ENCODE measurements at places on chromosomes 12 and 14.

GRCh38 chr14:34857689-34858449 is 17.3 kb downstream of the BAZ1A start:
- DNase-seq: no peak

- DNase-seq: no peak
Observed at GRCh38 chr12:132337557-132337956, 8.2 kb upstream of the GALNT9 start.

DNA sequence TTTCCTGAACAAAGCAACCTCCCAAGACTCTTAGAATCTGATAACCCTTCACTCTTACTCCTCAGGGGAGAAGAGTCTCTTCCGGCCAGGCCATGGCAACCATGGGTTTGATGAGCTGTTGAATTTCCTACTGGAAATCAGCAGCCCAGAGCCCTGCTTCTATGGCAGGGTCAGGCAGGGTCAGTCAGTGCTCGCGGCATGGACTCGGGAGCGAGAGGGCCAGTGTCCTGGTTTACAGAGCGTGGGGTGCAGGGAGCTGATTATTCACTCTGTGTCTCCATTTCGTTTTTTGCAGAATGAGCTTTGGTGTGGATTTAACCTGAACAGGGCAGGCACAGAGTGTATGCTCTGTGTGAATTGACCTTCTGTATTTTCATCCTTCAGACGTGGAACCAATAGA is 340.6 kb upstream of the SFSWAP start:
- no peak for DNase-seq

DNA sequence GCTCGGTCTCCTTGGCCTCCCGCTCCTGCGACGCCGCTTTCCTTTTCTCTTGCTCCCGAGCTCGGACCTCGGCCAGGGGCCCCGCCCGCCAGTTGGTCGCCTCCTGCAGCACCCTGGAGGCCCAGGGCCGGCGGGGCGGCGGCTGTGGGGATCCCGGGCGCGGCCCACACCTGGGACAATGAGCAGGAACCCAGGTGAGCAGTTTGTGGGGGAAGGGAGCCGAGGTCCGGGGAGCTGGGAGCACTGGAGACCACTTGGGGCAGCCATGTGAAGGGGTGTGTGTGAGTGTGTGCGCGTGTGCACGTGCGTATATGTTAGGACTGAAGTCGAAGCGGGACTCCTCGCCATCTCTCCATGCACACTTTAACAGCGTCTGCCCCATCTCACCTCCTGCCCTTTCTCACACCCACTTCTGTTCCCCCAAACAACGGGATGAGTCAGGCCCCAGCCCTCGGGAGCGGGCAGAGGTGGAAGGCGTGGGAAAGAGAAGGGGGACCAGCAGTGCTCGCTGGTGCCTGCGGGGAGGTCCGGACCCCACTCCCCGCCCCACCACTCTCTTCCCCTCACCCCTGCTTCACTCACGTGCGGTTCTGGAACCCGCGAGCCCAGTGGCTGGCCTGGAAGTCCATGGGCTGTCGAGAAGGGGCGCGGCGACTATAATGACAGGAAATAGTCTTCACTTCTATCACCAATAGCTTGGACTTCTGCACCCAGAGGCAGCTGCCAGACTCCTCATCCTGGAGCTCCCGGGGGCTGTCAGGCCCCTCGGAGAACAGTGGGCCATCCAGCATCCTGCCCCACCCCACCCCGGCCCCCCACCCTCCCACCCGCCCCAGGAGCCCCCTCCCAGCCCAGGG is 450 bp downstream of the DDN start:
- DNase-seq: no peak

DNA sequence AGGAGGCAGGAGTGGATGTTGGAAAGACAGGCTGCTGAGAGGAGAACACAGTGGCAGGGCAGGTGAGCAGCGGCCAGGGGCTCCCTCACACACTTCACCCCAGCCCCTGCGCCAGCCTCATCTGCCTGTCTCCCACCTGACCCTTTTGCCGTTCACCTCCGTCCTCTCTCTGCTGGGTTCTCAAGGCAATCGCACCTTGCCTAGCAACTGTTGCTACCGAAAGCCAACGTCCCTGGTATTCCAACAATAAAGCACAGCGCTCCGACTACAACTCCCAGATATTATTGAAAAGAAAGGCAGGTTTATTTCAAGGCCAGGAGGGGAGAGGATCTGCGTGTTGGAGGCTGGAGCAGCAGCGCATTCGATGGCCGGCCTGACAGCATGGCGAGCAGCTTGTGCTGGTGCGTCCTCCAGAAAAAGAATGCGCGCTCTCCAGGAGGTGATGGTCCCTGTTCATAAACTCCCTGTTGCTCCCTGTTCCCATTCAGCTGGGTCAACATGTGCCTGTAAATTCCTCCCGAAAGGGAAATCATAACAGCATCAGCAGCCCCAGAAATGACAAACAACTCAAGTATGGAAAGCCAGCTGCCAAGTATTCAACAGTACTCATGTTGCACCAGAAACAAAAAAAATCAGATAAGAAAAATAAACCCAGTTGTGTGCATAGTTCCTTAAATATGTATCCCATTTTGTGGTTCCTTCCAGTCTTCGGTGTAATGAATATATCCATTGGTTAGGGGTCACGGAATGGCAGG is 153.0 kb upstream of the DIO3 start:
- DNase-seq: peak; percentile 53

DNA sequence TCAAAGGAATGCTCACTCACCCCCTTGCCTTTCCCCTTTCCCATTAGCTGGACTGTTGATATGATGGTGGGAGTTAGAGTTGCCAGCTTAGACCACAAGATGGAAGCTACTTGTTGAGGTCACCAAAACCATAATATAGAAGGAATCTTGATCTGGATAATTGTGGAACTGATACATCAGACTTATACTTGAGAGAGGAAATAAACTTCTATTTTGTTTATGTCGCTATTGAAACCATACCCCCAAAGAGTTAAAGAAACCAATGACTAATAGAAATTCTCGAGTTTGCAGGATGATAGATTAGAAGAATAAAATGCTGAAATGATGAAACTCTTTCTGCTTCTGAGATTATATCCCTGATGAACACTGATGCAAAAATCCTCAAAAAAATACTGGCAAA is 37.9 kb downstream of the TDG start:
- DNase-seq: no peak

DNA sequence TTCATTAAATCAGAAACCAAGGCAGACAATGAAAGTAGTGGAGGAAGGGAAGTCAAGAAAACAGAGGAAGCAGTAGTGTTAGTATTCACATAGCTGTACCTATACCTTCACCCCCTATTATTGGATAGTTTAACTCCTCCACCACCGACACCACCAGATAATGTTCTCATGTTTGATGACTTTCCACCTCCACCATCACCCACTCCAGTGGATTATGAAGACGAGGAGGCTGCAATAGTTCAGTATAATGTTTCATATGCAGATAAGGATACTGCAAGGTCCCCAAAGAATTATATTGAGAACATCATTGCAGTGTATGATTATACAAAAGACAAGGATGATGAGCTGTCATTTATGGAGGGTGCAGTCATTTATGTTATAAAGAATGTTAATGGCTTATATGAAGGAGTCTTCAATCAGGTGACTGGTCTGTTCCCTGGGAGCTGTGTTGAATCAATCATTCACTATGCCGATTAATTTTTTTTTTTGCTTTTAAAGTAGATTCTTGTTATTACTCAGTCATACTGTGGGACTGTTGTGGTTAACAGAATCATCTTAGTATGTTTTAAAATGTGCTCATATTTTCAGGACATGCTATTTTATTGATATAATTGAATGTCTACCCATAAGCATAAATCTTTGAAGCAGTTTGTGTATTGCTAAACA is 32.2 kb upstream of the KTN1 start:
- DNase-seq: no peak

GRCh38 chr12:54786081-54786480 is 68.2 kb upstream of the MUCL1 start:
- no peak for DNase-seq

DNA sequence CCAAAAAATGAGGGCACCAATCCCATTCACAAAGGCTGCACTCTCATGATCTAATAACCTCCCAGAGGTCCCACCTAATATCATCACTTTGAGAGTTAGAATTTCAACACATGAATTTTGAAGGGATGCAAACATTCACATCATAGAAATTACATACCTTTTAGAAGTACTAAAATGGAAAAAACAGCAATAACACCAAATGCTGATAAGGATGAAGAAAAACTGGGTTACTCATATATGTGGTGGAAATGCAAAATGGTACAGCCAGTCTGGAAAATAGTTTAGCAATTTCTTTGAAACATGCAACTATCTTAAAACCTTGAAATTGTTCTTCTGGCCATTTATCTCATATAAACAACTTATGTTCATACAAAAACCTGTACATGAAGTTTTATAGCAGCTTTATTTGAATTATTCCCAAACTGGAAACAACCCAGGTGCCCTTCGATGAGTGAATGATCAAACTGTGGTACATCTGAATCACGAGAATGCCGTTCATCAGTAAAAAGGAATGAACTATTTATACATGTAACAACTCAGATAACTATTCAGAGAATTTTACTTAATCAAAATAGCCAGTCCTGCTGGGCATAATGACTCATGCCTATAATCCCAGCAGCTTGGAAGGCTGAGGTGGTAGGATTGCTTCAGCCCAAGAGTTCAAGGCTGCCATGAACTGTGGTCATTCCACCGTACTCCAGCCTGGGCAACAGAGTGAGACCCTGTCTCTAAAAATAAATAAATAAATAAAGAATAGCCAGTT is 109.4 kb upstream of the SSTR1 start:
- peak; percentile 93 for DNase-seq

GRCh38 chr12:32016680-32017482 is 57.7 kb downstream of the RESF1 start:
- DNase-seq: no peak

DNA sequence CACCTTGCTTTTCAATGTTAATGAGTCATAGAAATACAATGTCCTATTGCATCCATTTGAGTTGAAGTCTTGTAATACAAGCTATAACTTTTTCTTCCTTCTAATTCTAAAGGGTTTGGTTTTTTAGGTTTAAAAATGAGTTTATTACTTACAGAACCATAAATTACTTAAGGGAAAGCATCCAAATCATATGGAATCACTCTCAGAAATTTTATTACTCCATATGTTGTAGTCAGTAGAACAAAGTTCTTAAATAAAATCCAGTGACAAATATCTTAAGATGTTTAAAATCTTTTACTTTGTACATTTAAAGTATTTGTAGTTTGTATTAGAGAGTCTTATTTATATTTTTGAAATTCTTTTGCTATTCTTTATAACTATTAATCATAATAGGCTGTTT is 253.2 kb downstream of the IPO8 start:
- no peak for DNase-seq

DNA sequence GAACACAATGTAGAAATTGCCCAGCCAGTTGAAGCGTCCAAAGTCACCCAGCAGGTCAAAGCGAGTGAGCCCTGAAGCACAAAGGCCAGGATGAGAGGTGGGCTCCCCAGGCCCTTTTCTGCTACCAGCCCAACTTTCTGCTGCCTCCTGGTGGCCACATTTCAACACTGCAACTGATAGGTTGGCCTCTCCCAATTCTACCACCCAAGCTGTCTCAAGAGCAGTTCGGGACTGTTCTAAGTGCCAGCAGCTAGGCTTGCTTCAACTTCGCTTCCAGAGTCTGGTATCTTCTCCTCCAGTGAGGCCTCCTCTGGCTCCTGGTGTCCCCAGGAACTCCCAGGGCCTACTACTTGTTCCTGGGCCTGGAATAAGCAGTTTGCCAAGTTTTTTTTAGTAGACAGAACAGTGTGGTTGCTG is 3.4 kb upstream of the DHH start:
- DNase-seq: no peak

- no peak for DNase-seq
Observed at GRCh38 chr12:131351319-131352028, 359.4 kb upstream of the SFSWAP start.

GRCh38 chr12:86530996-86531655 is 274.9 kb upstream of the MGAT4C start:
- DNase-seq: no peak

DNA sequence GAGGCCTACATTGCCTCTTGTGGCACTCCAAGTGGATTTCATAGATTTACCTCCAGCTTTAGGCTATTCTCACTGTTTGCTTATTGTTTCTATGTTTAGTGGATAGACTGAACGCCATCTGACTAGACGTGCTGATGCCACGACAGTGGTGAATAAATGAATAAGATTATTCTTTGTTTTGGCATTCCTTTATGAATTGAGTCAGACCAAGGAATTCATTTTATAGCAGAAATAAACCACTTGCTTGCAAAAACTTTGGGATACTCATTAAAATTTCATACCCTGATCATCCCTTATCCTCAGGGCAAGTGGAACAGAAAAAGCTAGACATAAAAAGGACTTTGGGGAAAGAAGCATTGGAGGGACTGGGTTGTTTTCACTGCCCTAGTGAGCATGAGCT is 71.7 kb upstream of the FERMT2 start:
- DNase-seq: peak; percentile 82

GRCh38 chr12:114612062-114612461 is 71.9 kb downstream of the TBX3 start:
- DNase-seq: no peak

GRCh38 chr12:128305336-128305892 is 38.4 kb downstream of the TMEM132C start:
- DNase-seq: no peak
